ENCODE measurements at places on chromosomes 5 and 9.

DNA sequence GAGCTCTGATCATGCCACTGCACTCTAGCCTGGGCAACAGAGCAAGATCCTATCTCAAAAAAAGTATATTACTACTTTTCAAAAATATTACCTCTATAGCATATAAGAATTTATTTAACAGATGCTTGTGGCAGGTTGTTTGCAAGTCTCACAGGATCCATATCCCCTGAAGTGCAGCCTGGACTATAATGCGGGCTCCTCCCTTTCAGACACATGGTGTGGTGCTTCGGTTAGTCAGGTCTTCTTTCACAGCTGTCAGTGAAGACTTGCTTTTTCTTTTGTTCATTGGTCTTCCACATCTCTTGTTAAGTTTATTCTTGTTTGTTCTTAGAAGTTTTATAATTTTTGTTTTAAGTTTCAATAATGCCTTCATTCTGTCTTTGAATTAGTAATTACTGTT is 9.4 kb upstream of the HRCT1 start:
- DNase-seq: no peak

DNA sequence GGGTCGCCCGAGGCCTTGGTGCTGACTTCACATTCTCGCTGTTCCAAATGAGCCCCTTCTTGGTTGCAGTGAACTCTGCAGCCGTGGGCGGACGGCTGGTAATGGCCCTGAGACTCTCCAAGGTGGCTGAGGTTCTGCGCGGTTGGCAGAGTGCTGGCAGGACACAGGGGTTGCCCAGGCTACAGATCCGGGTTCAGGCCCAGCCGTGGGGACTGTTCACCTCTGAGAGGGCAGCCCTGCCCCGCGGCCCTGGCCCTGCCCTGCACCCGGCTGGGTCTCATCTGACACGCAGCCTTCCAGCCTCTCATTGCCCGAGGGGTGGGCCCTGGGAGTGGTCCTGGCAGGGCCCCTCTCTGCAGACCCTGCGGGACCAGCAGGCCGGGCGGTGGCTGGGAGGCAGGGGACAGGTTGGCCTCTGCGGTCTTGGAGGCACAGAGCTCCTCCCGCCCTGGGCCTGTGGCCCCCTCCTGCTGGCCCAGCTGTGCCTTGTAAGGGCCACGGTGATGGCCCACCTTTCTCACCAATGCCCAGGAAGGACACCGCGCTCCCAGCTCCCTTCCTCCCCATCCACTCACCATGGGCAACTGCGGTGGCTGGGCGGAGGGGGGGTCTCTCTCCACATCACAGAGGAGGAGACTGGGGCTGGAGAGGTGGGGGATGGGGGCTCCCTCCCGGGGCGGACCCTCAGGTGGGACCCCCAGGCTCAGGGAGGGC is 51.6 kb downstream of the AHRR start:
- DNase-seq: peak; percentile 44

- no peak for DNase-seq
Measured at GRCh38 chr9:135198144-135198543, 110.7 kb downstream of the OLFM1 start.

GRCh38 chr9:76883341-76883855 is 22.5 kb downstream of the PRUNE2 start:
- no peak for DNase-seq

GRCh38 chr9:20480249-20480648 is 142.1 kb downstream of the MLLT3 start:
- no peak for DNase-seq

- DNase-seq: no peak
Measured at GRCh38 chr5:123178683-123179082, 89.6 kb downstream of the PRDM6 start.

DNA sequence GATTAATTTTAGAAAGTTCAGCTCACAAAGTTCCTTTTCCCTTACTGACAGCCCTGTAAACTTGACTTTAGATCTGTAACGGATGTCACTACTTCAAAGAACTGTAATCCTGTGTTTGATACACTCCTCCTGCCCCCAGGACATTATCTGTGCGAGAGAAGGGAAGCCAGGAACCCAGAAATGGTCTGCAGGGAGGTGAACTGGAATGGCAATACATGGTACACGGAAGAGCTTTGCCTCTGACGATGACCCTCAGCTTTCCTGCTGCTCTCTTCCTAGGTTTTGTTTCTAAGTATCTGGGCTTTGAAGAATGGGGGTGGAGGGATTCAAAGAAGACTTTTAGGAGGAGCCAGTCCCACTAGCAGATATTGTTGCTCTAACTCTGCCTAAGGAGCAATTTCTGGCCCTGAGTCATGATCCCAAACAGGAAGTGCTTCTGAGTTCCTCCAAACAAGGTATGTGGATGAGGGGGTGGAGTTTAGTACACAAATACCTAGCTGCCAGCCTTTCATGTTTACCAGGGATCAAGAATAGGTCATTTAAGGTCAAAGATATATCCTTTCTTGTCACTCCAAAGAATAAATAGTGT is 43.4 kb upstream of the TMC1 start:
- peak; percentile 87 for DNase-seq

GRCh38 chr5:151208481-151208914 is 15.4 kb downstream of the CCDC69 start:
- DNase-seq: no peak

GRCh38 chr9:86926145-86926544 is 21.2 kb downstream of the GAS1 start:
- no peak for DNase-seq

DNA sequence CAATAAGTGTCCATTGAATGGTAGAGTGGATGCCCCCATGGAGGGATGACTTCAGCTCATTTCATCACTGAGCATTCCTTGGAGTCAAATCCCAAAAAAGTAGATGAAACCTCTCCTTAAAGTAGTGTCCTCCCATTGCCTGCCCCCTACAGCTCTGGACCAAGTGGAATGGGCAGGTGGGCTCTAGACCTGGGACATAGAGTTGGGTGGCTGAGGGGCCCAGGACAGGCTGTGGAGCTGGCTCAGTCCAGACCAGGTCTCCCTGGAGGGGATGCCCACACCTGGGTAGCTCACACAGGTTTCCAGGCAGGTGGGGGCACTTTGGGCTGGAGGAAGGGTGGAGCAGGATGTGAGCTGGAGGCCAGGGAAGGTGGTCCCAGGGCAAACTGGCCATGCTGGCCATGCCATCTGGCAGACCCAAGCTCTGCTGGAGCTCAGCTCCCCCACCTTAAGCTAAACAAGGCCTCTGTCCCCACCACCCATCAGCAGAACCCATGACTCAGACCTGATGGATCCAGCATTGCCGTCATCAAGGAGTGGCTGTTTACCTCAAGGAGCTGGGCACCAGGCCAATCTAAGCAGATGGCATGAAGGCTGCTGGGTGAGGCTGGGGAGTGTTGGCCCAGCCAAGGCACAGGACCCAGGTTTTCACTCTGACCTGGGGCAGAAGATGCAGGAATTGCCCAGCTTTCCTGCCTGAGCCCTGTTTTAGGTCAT is 6.2 kb upstream of the SPINK4 start:
- DNase-seq: peak; percentile 90

DNA sequence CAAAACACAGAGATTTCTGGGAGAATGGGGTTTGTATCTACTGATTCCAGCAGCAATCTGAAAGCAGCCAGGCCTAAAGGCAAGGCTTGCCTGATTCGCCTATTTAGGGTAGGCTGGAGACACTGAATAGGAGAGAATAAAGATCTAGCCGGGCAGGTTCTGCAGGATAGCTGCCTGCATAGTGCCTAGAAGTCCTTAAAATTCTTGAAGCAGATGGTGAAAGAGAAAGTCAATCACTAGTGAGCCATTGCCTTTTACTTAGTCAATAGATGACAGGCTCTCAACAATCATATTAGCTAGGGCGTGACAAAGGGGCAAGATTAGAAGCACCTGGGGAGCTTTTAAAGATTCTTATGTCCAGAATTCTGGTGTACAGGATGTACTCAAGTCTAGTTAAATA is 522.7 kb downstream of the HTR1A start:
- no peak for DNase-seq

GRCh38 chr5:179397516-179397915 is 52.3 kb upstream of the ADAMTS2 start:
- DNase-seq: no peak

GRCh38 chr9:127897193-127897692 is 2.2 kb downstream of the ST6GALNAC6 start:
- DNase-seq: peak; percentile 55

DNA sequence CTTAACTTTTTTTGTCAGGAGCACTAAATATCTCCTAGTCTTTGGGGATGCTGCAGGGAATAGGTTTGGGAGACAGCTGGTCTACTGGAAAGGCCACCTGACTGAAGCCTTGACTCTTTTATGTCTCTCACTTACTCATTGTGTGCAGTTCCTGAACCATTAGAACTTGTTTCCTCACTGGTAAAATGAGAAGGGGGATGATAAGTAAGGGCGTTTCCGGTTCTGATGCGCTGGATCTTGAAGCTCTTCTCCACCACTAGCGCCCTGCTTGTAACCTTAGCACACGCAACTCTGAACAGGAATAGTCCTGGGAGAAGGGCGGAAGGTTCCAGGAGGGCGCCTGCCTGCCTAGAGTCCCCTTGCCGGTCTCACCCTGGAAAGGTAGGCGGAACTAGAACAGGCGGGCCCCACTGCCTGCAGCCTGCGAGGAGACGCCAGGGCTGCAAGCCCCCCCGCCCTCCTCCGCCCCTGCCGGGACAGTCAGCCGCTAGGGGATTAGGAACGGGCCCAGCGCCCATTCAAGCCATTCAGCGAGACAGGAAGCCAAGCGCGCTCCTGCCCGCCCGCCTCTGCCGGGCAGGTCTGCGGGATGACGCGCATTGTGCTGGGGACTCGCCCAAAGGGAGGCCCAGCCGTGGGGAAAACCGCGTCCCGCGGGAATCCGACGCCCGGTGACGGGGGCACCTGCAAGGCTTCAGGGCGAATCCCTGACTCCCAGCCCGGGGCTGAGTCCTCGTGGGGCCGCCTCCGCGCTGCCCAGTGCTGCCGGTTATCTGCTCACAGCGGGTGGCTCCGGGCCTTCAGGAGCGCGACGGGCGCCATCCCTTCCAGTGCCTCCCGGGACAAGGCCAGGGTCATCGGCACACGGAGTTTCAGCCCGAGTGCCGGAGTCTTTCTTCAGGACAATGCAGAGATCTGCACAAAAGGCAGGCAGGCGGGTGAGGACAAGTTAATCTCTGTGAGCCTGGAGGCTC is 44.0 kb upstream of the XPA start:
- peak; percentile 66 for DNase-seq

DNA sequence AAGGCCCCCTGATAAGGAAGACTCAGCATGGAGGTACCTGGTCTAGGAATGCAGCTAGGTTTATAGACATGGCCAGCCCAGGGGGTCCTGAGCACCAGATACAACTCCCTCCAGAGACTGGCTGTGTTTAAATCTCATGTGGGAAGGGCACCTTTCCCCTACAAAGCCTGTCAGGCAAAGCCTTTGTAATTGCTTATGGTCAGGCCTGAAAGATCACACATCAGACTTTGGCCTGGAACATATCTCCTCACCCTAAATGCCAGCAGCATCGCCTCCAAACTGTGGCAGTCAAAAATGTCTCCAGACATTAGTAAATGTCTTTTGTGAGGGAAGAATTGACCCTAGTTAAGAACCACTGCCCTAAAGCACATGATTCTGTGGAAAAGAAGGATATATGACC is 51.6 kb upstream of the MACIR start:
- no peak for DNase-seq

DNA sequence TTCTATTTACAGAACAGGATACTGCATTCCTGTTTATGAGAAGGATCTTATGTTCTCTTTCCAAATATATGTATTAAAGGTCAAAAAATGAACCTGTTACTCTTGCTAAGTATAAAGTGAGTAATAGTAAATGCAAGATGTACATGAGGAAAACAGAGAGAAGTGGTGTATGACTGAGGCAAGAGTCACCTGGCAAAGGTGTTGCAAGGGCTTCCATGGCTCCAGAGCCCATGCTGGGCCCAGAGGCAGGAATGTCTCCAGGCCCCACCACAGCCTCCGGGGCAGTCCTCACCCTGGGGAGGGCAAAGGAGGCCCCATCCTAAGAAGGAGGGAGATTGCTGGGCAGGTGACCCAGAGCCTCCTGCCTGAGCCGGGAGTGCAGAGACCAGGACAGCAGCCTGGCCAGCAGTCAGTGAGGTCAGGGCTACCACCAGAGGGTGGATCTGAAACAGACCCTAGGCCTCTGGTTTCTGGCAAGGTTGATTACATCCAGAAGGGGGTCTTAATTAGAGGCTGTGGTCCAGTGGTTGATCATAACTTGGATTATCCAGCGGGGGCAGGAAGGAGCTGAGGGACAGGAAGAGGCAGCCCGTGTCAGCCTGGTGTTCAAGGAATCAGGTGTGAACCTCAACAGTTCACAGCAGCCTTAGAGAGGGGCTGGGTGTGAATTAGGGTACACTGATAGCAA is 57.3 kb upstream of the CPLX2 start:
- no peak for DNase-seq

DNA sequence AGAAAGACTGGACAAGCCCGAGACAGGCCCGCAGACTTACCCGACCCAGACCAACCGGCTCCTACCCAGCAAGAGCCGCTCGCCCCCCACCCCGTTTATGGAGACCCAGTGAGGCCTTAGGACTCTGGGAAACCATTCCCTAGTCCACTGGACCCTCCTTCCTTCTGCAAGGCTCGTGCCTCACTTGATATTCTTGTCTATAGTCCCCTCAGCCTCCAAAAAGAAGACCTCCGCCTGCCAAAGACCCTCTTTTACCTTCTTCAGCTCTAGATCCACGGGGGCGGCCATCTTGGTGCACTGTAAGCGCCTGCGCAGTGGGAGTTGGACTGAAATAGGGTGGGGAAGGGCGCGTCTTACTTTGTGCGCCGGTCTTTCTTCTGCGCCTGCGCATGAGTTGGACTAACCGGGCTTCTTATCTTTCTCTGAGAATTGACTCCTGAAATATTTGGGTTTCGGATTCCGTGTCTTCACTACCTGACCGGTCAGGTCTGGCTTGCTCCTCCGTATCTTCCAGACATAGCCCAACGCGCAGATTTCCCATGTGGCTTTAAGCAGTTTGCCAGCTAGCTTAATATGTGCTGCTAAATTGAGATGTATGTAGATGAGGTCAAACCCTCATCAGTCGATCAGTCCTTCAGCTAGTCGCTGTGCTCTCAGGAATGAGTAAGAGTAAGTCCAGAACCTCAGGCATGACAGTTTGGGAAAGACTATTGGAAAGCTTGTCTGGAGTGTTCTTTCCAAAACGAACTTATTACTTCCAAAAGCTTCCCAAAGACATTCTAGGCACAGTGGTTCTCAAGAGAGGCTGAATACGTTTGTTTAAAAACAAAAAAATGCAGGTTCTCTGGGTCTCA is at the start of gene PFDN1:
PFDN1 (minus strand) TSS at position 316 of the 854 bp plus-strand sequence; CDS start at position 288, 28 bp downstream.
- peak; percentile 96 for DNase-seq

Measured in fibroblast of skin of back (primary cell).